ENCODE measurements at places on chromosomes 7 and 10.

GRCh38 chr10:49270565-49270964, 28.4 kb upstream of the C10orf71 start:
- DNase-seq, result no peak

DNA sequence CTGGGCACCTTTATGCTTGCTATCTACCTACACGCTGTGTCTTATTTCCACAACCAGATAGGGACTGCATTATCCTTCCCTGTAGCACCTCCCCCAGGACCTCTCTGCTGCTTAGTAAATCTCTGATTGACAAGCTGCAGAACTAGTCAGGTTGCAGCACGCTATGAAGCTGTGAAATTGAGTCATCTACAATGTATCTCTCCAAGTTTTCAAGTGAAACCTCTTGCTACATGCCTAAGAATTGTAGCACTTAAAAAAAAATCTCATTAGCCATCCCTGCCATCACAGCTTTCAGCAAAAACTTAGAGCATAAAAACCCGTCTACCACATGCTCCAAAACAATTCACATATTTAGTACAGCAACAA, 69.7 kb upstream of the FGFR2 start:
- no peak for DNase-seq

DNA sequence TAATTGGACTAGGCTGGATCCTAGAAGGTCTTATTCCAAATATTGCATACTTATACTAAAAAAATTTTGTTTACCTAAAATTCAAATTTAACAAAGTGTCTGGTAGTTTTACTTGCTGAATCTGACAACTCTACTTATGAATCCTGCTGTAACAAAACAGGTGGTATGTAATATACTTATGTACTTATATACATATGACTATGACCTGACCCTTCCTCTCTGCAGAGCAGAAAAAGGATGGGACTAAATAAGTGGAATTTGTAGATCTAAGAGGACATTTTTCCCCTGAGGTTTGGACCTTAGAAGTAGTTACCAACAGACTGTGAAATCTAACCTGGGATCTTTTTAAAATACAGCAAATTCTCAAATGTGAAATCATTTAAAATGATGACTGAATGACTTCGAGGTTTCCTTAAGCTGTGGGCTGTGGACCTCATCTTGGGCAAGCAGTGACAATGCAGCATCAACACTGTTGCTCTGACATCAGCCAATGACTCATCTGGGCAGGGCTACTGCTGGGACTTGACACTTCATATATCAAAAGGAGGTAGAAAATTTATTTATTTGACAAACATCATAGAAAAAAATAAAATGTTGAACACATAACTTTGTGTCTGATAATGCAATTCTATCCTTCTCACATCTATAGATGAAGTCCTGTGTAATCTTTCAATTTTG, 73.6 kb downstream of the RELN start:
- DNase-seq, result no peak

GRCh38 chr10:28842321-28842720, 165.0 kb downstream of the BAMBI start:
- DNase-seq, result no peak

- DNase-seq, result no peak
Observed at GRCh38 chr10:86109421-86109820, 257.2 kb downstream of the GRID1 start.

- no peak for DNase-seq
Observed at GRCh38 chr10:55144001-55144400, 343.0 kb upstream of the PCDH15 start.
